ENCODE measurements at places on chromosomes 12 and 14.

DNA sequence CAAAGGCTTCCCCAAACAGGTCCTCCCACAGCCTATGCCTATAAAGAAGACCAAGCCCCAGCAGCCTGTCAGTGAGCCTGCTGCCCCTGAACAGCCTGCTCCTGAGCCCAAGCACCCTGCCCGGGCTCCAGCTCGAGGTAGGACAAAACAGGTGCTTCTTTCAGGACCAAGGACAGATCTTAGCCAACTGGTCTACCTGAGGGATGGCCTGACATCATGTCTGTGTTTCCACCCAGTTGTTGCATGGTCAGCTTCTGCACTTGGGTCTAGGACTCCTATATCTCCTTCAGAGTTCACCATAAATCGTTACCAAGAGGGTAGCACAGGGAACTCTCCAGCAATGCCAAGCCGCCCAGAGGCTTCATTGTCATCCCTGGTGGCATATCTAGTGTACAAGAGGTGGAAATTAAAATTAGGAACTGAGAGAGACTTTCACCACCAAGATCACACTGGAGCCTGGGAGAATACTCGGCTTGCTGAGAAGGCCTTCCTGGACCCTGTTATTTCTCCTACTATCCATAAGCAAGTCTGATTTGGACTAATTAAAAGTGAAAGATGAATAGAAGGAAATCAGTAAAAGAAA is 38.2 kb upstream of the OAS1 start:
- DNase-seq: no peak

DNA sequence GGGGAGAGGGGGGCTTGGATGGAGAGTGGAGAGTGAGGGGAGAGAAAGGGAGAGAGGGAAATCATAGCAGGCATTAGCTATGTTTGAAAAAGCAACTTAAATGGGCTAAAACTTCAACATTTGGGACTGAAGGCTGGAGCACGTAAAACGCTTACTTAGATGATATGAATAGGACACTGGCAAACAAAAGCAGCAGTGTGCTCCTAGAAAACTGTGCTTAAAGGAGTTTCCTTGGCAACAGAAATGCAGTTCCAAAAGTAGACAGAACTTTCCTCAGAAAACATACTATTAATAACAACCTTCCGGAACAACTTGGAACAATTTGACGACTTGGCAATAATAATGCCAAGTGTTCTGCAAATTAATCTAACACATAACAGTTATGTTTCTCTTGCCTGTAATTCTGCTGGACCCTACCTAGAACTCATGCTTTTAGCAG is 235.5 kb upstream of the NPAS3 start:
- DNase-seq: no peak

DNA sequence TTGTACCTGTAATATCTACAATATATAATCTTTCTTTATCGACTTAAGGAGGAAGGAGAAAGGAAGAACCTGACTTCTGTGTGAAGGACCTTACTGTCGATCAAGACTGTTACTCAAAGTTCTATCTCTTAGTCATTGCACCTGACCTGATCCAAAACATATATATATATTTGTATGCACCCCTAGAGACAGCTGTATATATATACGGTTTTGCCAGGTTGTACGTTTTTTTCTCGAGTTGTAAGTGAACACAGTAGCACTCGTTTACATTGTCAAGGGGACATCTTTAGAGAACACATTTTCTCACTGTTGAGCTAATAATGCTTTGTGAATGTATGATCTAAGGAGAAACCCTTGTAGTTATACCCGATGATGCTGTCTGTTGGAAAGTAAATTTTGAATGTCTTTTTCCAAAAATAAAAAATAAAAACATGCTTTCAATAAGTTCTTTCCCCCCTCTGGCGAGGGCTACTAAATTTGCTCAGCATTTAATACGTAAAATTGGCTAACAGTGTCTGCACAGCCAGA is 536 bp upstream of the SLC35E3 start:
- no peak for DNase-seq

DNA sequence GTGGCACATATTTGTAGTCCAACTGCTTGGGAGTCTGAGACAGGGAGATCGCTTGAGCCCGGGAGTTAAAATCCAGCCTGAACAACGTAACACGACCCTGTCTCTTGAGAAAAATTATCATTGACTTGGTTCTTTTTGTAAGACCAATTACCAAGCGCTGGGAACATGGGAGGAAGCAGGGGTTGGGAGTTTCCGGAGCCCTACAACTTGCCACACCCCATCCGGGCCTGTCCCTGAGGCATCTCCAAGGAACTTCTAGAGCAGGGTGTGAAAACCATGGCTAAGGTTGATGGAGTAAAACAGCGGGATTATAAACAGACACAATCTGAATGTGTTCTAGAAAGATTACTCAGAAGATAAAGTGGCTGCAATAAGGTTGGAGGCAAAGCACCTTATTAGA is 10.3 kb downstream of the PLXNC1 start:
- DNase-seq: no peak

GRCh38 chr12:124453419-124454351 is 113.7 kb downstream of the NCOR2 start:
- peak; percentile 42 for DNase-seq
